Activated CD4-positive, alpha-beta T cell treated with anti-CD3 and anti-CD28 coated beads, Interleukin-2, amount 50 U/mL, for 16 hours (primary cell): ENCODE measurements at places on chromosomes 16 and 17.

DNA sequence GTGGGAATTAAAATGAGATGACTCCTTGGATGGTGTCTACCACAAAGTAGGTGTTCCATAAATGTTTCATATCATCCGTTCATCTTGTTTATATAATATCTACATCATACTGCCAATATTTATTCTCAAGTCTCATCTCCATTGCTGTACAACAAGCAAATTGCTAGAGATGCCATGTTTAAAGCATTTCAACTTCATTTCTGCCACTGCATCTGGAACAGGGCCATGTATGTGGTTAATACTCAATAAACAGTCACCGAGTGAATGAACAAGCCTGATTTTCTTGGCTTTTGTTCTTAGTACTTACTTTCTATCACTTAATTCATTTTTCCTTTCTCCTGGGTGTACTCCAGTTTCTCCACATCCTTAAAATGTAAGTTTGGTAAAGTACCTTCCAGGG lies 107.6 kb downstream of the KCNJ2 start:
- DNase-seq = no peak

DNA sequence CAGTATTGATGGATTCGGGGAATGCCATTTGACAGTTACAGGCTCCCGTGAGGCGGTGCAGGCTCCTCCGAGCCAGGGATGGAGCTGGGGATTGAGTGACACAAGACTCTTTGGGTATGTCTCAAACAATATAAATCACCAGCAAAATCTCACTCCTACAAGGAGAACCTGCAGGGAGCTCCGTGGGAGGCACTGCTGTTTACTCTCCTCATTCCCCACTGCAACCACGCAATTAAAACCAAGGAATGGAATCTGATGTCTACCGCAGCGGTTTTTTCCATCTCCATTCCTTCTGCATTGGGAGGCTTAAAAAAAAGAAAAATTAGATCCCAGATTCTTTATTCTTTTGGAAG lies 157.9 kb downstream of the WWOX start:
- DNase-seq = no peak

DNA sequence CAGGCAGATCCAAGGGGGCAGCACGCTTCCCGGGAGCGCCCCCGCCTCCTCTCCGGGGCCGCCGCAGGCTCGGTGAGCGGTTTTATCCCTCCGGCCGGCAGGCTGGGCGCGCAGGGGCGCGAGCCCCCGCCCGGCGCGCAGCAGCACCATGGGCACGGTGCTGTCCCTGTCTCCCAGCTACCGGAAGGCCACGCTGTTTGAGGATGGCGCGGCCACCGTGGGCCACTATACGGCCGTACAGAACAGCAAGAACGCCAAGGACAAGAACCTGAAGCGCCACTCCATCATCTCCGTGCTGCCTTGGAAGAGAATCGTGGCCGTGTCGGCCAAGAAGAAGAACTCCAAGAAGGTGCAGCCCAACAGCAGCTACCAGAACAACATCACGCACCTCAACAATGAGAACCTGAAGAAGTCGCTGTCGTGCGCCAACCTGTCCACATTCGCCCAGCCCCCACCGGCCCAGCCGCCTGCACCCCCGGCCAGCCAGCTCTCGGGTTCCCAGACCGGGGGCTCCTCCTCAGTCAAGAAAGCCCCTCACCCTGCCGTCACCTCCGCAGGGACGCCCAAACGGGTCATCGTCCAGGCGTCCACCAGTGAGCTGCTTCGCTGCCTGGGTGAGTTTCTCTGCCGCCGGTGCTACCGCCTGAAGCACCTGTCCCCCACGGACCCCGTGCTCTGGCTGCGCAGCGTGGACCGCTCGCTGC lies 832 bp downstream of the CDK5R1 start:
- no peak for DNase-seq

- no peak for DNase-seq
Measured at GRCh38 chr16:3938471-3938842, 57.9 kb upstream of the CREBBP start.

DNA sequence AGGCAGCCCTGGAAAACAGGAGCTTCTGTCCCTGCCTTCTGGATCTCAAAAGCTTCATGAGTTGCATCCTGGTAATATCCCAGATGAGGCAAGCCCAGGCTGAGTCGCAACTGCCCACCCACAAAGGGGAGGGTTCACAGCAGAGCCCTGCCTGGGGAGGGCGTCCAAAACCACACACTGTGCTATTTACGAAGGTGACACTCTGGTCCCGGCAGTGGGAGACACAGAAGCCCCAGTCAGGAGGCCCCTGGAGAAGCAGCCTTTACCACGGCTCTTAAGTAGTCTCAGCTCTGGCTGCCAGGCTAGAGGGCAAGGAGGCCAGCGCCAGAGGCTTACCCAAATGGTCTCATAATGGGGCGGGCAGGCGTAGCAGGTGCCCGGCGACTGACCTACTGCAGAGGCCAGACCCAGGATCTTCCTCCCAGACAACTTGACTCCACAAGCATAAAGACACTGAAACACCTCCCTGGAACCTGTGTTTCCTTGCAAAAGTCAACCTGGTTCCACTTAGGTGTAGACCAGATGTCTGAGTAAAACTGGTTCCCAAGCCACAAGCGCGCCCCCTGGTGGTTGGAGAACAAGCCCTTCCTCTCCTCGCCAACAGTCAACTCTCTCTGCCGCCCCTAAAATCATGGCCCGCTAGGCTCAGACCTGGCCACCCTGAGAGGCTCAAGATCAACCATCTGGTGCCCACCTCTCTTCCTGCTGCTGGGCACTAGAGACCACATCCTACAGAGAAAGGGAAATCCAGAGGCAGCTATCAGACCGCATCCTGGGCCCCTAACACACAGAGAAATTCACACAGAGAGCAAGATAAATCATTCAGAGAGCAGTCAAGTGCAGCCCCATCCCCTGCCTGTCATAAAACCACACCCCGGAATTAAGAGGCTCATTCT lies 5.2 kb downstream of the AXIN2 start:
- peak; percentile 87 for DNase-seq

DNA sequence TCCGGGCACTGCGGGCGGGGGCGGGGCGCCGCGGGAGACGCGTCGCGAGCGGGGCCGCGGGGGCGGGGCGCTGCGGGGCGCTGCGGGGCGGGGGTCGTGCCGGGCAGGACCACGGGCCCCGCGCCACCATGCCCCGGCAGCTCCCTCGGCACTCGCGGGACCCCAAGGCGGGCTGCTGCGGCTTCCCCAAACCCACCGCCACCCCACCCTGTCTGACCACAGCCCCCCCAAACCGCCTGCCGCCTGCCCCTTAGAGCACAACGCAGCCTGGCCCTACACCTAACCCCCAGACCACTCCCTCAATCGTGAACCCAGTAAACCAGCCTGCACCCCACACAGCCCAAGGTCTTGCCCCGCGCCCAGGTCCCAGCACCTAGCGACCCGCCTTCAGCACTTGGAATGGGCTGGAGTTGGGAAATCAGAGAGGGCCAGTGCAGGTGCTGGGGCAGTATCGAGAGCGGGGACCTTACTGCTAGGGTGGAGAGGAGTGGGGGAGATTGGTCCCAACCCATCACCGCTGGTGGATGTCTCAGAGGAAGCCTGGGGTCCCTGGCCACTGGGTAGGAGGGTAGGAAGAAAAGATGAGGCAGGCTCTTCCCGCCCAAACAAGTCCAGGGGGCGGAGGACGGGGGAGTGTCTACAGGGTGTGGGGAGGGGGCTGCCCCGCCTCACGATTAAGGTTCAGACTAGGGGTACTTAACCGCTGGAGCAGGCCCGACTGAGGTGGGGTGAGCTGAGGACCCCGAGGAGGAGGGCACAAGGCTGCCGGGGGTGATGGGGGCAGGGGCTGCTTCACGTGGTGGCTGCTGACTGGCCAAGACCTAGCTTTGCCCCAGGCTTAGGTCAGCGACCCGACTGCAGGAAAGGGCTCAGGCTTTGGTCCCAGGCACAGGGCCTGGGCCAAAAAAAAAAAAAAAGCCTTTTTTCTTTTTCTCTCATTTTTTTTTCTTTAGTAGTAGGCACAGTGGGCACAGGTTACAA lies 539 bp upstream of the VAMP2 start:
- DNase-seq = no peak
